C1 segment of cervical spinal cord (tissue), 14 donors: ENCODE measurements at places on chromosomes 3 and 15.

- DNase-seq, result no peak
These were observed 62.5 kb upstream of the UBE2E1 start for GRCh38 chr3:23743141-23743784.

- DNase-seq, result no peak
These were observed 33.1 kb downstream of the RASGRP1 start for GRCh38 chr15:38531509-38531908.

GRCh38 chr15:43253431-43254403 lies 13.0 kb downstream of the TGM5 start:
- no peak for DNase-seq

- DNase-seq, result no peak
These were observed 15.2 kb downstream of the C3orf22 start for GRCh38 chr3:126543457-126544061.

DNA sequence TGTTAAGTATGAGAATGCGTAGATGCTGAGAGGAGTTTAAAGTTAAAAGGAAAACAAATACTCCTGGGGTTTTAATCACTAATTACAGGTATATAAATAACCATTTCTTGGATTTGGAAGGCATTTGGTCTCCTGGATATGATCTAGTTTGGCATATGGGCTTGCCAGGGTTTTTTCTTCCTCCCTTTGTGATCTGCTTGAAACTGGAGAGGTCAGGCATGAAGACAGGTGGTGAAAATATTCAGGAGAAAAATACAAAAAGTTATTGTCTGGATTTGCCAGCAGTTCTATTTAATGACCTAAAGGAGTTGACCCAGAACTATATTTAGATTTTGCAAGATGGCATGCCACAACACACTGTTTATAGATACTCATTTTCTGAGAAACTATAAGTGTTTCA lies 136.3 kb downstream of the DIPK2A start:
- DNase-seq, result no peak

DNA sequence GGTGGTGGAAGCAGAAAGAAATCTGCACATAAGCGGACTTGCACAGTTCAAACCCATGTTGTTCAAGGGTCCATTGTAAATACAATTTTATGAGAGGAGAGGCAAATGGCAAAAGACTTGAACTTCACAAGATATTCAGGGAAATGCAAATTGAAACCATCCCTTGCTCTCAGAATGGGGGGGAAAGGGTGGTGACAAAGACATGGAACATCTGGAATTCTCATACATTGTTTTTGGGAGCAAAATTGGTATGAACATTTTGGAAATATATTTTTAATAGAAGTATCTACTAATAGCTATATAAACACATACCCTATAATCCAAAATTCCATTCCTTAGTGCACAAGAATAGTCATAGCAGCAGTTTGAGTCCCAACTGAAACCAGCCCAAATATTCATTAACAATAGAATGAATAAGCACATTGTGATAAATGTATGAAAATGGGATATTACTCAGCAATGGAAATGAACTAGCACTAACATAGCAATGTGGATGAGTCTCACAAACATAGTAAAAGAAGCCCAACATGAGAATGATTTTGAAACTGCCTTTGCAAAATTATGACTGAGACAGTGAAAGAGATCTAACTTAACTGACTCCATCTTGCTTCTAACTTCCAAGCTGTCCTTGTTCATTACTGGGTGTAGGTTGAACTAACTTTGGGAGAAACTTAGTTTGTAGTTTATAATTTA lies 77.2 kb downstream of the CD200R1L start:
- DNase-seq, result no peak

DNA sequence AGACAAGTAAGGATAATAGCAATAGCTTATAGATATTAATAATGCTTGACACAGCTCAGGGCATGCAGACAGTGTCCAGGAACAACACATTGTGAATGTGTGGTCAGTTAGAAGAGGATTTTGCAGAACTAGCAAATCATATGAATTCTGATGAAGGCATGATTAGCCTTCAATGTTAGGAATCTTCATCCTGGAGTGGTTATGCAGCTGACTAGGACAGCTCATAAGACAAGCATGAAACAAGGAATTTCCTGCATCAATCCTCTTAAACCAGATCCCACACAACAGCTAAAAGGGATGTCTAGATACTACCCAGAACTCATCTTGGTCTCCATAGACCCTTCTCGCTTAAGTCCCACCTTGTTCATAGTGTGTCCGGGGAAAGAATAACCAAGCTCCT lies 499.0 kb upstream of the ATP11B start:
- DNase-seq, result no peak

DNA sequence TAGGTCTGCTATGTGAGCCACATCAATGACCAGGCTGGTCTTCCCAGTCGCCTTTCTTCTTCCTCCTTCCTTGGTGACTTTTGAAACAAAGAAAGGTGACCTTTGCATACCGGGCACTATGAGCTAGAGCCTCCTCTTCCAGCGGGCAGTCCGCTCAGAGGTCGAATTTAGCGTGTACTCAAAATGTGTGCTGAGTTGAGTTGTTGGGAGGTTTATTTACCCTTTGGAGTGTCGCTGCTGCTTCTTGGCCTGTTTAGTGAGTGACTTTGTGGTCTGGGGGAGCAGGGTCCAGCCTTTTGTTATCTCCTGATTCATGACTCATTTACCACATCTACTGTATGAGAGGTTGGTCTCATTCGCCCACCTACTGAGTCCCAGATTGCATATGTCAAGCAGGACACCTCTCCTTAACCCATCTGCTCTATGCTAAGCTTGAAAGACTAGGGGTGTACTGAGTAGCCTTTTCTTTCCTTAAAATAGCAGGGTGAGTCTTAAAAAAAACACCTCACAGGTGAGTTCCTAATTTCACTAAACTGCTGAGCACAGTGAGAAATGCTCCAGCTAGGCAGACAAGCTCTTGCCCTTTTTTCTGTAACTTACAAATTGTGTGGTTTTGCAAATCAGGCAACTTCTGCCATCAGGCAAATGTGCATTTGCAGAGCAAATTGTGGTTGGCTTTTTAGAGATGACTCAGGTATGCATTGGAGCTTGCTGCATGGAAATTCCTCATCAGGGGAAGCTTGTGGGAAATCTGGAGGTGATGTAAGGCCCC lies 3.2 kb upstream of the SIAH2 start:
- DNase-seq, result no peak

DNA sequence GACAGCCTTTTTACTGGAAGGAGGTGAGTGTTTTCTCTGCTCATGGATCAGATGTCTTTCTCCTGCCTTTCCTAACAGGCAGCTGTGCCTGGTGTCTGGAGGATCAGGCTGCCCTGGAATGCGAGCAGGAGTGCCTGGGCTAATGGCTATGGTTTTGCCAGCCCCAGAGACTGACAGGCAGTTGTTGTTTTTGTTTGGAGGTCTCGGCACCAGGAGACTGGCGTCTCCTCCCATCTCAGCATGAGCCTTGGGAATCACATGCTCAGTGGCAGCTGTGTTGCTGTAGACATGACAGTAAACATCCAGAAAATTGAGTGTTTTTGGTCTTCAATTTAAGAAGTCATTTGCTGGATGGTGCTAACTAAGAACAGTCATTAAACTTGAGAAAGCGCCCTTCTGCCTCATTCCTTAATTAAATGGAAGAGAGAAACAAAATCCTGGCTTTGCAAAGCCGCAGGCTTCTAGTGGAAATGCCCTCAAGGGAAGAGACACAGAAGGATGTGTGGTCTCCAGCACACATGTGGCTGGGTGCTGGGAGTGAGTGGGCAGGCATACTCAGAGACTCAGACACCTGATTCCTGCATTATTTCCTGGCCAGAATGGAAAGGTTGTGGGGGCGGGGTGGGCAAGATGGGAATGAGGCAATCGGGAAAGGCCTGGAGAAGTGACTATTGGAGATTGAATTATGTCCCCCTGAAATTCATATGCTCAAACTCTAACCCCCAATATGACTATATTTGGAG lies 97.0 kb upstream of the NMNAT3 start:
- DNase-seq, result no peak

DNA sequence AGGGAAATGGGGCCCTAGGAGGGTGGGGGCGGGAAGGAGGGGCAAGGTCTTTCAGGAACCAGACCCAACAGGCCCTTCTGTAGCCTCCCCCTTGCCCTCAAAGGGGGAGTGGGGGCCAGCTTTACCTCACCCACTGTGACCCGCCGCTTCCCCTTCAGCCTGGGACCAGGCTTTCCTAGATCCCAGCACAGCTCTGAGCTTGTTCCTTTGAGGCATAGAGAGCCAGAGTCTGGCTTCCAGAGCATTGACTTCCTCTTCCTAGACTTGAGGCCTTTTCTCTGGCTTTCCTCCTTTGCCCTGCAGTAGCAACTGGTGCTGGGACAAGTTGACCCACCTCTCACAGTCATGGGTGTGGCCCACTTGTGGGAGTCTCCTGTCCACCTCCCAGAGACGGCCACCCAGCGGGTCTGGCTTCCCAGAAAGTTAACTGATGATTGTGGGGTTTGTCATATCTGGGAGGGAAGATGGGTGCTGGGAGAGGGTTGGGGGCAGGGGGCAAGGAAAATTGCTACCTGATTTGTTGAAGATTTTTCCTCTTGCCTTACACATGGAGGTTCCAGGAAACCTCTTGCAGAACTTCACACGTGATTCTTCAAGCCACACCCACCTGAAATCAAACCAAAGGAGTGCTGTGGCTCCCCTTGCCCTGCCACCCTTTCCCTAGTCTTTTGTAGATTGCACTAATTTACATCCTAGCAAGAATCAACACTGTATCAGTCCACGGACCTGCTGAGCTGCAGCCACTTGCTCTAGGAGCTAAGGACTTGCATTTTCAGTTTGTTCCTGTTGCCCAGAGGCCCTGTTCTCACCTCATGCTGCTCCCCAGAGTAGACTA lies 4.1 kb upstream of the CHST14 start:
- no peak for DNase-seq

DNA sequence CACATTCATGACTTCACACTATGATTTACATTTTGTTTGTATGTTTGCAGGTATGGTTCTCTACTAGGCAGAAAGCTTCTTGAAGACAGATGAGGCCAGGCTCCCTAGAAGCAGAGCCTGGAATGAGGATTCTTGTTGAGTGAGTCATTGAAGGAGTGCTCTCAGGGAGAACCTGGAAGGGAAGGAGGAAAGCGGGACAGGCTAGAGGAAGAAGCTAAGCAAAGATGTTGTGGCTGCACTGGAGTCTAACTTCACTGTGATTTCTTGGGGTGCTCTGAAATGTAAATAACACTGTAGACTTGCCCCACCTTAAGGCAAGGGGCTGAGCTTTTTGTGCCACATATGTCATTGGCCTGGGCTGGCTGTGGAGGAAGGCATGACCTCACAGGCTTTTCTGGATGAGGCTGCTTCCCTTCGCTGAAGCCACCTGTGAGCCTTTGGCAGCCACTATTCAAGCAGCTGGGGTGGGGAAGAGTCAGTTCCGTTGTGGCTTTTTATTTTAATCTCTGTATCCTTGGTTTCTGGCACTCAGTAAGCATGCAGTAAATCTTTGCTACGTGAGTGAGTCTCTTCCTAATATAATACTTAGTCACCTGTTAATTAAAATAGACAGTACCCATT lies 307.3 kb downstream of the SV2B start:
- no peak for DNase-seq

DNA sequence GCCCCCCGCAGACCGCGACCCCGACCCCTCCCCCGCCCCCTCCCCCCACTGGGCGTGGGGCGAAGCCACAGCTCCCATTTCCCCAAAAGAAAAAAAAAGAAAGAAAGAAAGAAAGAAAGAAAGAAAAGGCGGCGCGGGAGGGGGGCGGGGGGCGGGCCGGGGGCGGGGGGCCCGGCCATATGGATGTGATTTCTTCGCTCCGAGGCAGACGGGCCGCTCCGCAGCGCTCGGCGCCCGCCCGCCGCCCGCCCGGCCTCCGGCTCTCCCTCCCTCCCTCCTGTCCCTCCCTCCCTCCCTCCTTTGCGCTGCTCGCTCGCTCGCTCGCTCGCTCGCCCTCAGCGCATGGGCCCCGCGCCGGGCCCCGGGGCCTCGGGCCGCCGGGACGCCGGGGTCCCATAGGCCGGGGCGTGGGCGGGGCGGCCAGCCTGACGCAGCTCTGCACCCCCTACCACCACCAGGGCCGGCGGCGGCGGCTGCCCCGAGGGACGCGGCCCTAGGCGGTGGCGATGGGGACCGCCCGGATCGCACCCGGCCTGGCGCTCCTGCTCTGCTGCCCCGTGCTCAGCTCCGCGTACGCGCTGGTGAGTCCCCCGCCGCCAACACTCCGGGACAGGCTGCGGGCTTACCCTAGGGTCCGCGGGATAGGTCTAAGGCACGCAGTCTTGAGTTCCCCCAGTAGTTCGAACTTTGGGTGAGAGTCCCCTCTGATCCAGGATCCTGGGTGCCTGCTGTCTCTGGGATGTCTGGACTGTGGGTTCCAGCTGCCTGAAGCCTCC lies 5.7 kb downstream of the PTH1R start:
- no peak for DNase-seq

DNA sequence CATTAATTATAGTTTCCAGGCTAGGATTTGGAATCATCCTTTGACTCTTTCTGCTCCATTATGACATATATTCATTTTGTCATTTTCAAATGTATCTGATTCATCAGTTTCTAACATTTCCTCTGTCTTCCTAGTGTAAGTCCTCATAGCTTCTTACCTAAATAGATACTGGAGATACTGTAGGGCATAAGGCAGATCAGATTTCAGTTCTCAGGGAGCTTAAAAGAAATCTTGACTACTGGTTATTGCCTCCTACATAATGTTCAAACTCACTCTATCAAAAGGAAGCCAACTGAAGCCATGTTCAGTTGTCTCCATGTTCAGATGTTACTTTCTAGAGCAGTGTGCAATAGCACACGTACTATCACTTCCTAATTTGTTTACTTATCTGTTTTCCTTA lies 29.6 kb upstream of the CTDSPL2 start:
- DNase-seq, result no peak

GRCh38 chr3:106296062-106296461 lies 427.2 kb upstream of the CBLB start:
- DNase-seq, result no peak

DNA sequence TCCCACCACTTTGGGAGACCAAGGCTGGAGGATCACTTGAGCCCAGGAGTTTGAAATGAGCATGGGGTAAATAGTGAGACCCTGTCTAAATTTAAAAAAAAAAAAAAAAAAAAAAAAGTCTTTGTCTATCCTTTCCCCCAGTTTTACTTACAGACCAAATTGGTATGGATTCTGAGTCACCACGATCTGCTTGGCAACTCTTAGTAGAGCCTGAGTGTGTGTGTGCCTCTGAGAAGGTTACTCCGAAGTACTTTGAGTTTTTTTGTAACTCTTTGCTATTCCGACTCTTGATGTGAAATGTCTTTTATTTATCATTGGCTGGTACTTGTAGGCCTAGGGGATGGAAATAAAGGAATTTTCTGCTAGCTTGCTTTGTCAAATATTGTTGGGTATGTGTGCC lies 63.3 kb downstream of the RBM6 start:
- no peak for DNase-seq

- no peak for DNase-seq
These were observed 12.7 kb upstream of the MINDY4B start for GRCh38 chr3:150917951-150918350.

DNA sequence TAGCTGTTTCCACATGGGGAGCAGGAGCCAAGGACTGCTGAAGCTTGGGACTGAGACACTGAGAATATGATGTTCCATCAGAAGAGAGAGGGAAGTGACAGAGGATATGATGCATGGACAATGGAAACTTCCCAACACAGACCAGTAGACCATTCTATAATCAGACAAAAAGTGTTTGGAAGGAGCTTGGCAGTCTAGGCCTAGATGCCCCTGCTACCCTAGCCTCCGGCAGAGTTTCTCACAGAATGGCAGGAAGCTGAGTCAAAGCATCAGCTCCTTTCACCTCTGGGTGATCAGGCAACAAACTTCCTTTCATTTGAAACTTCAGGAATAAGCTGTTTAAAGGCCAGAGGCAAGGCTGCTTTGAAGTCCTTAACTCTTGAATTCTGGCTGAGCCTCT lies 222.0 kb downstream of the NEK10 start:
- no peak for DNase-seq

- peak; percentile 81 for DNase-seq
These were observed 52.8 kb downstream of the FAM43A start for GRCh38 chr3:194738254-194739093.

- DNase-seq, result no peak
These were observed 7.3 kb downstream of the PRR23E start for GRCh38 chr3:127200086-127200691.
